Activated CD8-positive, alpha-beta memory T cell treated with anti-CD3 and anti-CD28 coated beads, Interleukin-2, amount 50 U/mL, for 4 hours (primary cell): ENCODE measurements at places on chromosomes 1 and 21.

- DNase-seq, result no peak
Observed at GRCh38 chr1:1388078-1388472, 11.1 kb downstream of the CCNL2 start.

GRCh38 chr1:9766759-9767442 lies 56.9 kb downstream of the CLSTN1 start:
- DNase-seq, result no peak

GRCh38 chr1:7299329-7299799 lies 471.7 kb upstream of the VAMP3 start:
- DNase-seq, result no peak

DNA sequence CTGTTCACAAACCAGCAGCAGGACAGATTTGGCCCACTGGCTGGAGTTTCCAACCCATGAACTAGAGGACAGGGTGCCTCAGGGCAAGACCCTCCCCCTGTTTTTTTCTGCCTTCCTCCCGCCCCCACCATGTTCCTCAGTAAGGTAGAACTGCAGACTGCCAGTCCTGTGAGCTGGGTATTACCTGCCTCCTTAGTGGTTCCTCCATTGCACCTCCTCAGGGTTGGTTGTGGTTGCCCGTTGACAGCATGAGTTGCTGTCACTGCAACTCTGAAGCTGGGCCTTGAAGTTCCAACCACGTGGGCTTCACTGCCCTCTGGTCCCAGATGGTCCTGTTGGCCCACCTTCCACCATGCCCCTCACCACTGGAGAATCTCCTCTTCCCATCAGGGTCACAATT lies 28.8 kb downstream of the TENT5C start:
- no peak for DNase-seq

DNA sequence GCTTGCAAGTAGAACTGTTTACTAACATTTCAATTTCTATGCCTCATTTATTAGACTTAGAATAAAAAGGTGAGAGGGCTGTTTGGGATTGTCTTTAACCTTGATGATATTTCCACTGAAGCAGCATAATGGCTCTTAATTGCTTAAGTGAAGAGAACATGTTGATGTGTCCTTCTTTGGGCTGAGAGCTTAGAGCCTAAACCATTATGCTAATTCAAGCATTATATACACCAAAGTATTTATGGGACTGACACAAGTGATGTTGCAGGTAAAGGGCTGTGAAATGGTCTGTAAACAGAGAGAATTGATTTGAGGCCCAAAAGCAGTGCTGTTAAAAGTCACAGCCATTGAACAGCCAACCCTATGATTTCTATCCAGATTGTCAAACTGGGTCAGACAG lies 113.9 kb downstream of the ATG4C start:
- no peak for DNase-seq

DNA sequence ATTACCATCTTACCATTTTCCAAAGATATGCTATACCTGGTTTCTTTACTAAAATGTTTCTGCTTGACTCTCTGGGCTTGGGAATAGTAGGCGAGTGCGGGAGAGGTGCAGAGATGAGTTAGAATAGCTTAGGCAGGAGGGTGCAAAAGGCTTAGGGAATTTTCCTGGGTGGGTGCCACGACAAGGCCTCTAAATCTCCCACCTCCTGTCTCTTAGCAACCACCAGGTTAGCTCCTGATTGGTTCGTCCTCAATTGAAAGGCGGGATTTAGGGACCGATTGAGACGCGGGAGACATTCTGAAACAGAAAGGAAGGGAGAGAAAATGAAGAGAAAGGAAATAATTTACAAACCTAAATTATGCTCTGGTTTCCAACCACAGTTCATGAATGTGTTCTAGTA lies 3.1 kb downstream of the ACKR1 start:
- no peak for DNase-seq

- no peak for DNase-seq
Observed at GRCh38 chr1:24954631-24955030, 24.6 kb upstream of the RUNX3 start.

GRCh38 chr1:221511797-221512196 lies 230.1 kb downstream of the DUSP10 start:
- DNase-seq, result no peak

DNA sequence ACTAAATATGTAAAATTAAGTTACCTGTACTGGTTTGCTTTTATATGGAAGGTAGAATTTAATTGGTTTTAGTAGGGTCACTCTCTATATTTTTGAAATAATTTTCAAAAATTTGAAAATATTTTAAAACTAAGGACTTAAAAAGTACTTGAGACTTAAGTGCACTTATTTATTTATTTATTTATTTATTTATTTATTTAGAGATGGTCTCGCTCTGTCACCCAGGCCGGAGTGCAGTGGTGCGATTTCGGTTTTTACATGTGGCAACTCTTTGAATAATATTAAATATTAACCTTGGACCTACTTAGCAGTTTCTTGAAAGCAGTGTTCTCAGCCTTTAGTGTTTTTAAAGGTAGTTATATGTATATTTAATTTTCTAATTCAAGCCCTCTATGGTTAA lies 36.4 kb downstream of the TMED5 start:
- DNase-seq, result no peak

DNA sequence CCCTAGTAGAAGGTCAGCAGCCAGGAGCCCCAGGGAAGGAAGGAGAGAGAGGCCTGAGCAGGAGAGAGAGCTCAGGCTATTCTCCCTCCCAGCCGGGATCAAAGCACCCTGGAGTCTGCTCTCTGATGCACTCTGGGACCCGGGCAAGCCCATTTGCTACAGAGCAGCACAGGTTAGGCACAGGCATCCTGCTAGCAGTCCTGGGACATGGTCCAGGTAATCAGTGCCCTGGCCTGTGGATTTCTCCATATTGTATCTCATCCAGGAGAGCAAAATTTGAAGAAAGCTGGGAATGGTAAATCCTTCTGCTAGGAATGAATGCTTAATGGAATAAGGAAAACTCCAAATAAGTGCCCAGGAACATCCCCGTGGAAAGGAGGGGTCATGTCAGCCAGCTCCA lies 130.3 kb downstream of the HIVEP3 start:
- no peak for DNase-seq

DNA sequence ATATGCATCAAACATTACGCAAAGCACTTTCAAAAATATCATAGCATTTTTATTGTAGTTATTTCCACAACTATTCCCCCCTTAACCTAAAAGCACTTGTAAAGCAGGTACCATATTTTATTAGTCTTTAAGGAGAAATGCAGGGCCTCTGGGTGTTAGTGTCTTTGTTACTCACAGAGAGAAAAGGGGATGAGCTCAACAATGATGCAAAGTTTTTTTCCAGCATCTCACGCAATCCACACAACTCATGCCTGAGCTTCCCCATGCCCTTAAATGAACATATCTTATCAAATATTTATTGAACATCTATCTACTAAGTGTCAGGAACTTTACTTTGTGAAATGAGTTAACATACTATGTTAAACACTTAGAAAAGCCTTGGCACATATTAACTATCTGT lies 50.6 kb downstream of the BEND5 start:
- no peak for DNase-seq

DNA sequence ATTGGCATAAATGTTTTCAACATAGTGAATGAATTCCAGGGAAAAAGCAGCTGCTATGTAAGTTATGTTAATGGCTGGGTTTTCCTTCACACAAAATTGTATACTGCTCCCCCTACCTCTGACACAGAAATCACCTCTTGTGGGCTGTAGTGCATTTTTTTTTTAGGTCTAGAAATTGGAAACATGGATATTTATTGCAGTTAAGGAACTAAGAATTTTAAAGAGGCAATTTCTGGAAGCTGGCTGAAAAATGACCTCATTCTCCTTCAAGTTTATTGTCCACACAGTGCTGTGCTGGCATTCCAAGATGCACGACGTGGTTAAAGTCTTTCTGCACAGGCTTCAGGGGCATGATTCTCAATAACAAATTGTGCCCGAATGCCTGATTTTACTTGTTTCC lies 1424.2 kb downstream of the MRPL39 start:
- DNase-seq, result no peak

DNA sequence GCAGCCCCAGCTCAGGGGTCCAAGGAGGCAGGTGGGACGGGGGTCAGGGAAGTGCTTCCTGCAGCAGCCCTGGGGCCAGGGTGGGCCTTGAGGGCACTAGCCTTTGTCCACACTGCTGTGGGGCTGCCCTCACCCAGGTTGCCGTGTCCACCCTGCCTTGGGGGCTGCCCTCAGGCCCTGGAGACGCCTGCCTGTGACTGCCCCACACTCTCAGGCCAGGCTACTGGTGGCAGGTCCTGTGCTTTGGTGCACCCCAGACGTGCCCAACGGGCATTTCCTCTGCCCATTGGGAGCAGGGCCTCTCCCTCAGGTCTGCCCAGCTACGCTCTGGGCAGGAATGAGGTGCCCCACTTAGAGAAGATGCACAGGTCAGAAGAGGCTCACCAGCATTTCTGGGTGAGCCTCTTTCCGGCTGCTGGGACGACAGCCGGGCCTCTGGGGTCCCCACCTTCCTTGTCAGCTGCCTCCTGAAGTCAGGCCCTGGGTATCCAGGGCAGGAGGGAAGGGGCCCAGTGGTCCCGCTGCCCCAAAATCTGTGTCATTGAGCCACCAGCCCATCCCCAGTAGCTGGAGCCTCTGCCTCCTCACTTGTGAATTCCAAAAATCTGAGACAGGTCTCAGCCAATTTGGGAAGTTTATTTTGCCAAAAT lies 2.7 kb upstream of the MMEL1 start:
- DNase-seq, result no peak

DNA sequence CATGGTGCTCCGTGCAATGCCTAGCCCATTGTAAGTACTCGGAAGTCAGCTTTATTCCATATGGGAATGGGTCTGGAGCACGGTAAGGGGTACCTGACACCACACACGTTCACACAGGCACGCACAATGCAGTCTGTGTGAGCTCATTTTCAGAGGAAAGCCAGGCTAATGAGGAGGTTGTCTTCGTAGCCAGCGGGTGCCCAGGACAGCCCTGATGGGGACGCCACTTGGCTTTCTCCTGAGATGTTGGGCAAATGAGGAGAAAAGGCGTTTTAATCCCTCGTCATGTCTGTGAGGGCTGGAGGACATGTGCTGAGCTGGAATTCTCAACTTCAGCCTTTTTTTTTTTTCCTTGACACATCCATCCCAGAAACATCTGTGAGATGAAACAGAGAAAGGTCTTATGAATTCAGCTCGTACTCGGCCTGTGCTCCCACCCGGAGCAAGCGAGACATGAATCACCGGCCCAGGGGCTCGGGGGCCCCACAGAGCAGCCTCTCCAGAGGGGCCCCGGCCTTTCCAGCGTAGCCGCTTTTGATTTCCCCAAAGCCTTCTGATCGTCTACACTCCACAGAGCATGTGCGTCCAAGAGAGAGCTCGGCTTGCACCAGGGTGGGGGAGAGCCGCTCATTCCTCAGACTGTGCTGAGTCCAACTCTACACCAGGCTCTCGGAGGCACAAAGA lies 125.1 kb downstream of the EPHB2 start:
- no peak for DNase-seq

DNA sequence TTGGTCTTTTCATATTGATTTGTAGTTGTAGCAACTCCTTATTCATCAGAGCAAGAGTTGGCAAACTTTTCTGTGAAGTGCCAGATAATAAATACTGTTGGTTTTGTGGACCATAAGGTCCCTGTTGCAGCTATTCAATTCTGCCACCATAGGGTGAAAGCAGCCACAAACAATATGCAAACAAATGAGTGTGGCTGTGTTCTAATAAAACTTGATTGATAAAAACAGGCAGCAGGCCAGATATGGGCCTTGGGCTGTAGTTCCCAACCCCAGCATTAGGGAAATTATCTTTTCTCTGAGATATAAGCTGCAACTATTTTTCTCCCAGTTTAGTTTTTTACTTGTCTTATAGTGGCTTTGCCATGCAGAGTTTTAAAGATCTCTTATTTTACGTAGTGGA lies 469.2 kb downstream of the SMYD3 start:
- DNase-seq, result no peak

GRCh38 chr1:89633248-89633799 lies 404 bp downstream of the LRRC8C start:
- DNase-seq, result peak; percentile 55

GRCh38 chr1:47222476-47222875 lies 9.5 kb downstream of the TAL1 start:
- no peak for DNase-seq

DNA sequence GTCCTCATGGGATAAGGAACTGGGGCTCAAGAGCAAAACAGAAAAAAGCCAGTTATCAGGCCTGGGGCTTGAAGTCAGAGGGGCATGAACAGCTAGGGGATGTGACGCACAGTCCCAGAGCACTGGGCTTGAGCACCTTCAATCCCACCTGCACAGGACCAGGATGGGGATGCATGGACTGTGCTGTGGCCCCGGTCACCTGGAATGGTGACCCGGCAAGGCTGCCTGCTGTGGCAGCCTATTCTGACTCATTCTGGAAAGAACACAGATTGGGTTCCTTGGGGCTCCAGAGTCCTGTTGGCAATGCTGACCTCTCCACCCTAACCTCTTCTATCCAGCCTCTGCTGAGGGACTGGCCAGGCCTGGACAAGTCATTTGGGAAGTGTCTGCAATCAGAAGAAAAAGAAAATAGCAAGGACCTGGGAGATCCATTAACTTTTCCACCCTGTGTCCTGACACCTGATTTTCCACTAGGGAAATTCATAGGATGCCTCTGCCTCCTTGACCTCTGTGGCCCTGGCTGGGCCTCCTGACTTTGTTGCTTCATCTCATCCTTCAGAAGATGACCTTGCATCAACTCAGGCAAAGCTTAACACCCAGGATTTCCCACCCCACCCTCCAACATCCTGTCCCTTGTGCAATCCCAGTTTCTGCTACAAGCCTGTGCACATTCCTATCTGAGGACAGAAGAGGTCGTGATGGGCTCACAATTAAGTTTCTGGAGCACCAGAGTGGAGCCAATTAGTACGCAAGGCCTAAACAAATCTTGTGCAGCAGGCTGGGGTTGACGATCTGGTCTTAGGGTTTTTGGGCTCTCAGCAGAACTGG lies 17.9 kb upstream of the FMOD start:
- no peak for DNase-seq

- peak; percentile 26 for DNase-seq
Observed at GRCh38 chr21:33069994-33070743, at the start of gene OLIG1. TSS of gene OLIG1 (plus strand) at chr21:33070141. CDS start at chr21:33070247, 106 bp downstream.

DNA sequence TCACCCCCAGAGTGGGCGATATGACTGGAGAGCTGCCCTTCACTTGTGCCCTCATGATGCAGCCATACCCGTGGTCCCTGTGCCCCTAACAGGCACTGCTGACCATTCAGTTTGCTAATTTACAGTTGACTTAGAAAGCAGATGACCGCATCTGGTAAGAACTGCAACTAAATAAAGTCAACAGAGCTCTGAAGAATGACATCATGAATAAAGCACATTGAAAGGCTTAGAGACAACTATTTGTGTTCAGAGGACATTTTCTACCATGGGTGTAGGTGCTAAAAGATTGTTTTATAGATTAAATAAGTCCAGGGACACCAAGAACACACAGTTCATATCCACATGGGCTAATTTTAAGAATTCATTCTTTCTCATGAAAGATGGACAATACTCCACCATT lies 65.5 kb downstream of the LPAR3 start:
- DNase-seq, result no peak
